ENCODE measurements at places on chromosomes 16 and 17.

GRCh38 chr16:78390092-78390491 is 290.6 kb downstream of the WWOX start:
- no peak for DNase-seq

DNA sequence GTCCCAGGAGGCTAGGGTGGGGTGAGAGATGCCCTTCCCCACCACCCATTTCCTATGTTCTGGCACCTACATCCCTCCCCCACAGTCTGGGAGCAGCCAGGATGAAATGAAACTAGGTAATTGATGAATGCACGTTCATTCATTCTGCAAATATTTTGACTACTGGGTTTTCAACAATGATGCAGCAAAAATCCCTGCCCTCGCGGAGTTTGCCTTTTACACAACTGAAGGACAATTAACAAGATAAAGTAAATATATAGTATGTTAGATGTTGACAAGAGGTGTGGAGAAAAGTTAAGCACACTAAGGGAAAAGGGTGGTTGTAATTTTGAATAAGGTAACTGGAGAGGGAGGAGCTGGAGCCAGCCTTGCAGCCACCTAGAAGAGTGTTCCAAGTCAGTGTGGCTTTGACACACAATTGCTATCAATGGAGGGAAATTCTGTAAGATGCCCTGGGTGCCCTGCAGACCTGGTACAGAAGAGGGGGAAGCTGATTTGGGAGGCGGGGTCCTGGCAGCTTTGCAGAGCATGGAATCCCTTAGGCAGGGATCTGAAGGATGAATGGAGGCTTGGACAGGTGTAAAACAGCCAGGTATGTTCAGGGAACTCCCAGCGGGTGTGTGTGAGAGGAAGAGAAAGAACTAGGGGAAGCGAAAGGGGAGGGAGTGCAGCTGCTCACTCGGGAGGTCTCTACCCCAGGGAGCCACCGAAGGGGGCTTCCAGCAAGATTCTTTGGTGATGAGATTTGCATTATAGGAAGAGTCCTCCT is 2.5 kb downstream of the TMEM92 start:
- no peak for DNase-seq

DNA sequence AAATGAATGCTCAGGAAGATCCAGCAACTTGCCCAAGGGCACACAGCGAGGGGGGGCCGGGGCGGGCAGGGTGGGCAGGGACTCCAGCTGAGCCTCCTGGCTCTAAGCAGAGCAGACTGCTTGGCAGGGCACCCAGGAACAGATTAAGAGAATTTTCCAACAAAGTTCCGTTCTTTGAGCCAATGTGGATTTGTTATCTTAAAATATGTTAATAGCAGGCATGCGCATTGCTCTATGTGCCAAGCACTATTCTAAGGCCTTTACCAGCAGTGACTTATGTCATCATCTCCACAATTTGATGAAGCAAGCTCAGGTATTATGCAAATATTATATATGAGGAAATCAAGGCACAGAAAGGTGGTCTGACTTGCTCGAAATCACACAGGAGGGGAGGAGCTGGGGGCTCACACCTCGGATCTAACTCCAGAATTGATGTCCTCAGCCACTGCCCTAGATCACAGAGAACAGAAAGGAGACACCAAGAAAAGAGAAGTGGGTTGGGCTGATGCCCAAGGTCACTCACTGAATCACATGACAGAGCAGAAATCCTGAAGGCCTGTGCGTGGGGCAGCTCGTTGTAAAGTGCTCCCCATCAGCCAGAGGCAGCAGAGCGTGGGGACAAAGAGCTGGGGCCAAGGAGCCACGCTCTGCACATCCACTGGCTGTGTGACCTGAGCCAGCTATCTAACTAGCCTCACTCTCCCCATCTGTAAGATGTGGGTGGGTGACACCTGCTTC is 23.2 kb upstream of the MEAK7 start:
- DNase-seq = no peak

- DNase-seq = no peak
Observed at GRCh38 chr17:55749985-55750384, 866 bp upstream of the PCTP start.

GRCh38 chr16:74625500-74626350 is 18.8 kb upstream of the GLG1 start:
- DNase-seq = no peak

GRCh38 chr17:74568106-74568873 is 981 bp upstream of the CD300H start:
- DNase-seq = no peak

GRCh38 chr16:19785512-19786130 is 67.5 kb downstream of the IQCK start:
- no peak for DNase-seq

- peak; percentile 98 for DNase-seq
Observed at GRCh38 chr17:57662644-57663308, 82.3 kb downstream of the CCDC182 start.

DNA sequence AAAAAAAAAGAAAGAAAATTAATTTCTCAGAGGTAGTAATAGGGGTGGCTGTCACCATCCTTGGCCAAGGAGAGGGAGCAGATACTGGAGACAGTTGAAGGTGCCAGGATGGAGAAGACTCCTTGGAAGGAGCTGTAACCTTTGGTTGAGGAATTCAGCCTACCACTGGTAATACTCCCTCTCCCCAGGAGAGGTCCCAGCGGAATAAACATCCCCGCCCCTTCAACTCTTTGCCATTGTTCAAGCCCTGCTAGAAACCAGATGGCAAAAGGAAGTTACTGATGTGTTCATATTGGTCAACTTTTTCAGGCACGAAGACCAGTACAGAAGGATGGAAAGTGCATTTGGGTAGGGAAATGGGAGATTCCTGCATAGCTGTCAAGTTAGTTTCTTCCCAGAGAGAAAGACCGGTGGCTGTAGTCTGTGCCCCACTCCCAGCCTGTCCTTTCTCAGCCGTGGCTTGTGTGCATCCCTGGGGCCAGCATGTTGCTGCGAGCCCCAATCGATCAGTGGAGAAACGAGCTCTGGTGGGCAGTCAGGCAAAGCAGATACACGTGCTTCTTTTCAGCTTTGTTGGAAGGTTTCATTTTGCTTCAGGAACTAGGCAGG is 612.1 kb downstream of the MAF start:
- no peak for DNase-seq

DNA sequence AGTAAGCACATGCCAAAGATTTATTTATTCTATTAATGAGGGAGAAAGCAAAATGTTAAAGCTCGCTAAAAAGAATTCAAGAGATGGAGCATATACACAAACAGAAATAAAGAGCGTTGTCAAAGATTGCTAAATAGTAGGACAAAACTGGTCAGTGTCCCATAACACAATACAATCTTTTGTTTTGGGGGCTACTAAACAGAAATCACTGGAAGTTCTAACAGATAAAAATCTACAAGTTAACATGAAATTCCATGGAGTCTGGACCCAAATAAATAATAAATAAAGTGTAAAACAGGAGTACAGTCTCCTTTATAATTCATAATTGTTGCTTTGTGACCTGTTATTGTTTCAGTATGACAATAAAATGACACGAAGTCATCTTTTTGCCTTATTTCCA is 115.2 kb upstream of the CNTNAP4 start:
- DNase-seq = no peak

DNA sequence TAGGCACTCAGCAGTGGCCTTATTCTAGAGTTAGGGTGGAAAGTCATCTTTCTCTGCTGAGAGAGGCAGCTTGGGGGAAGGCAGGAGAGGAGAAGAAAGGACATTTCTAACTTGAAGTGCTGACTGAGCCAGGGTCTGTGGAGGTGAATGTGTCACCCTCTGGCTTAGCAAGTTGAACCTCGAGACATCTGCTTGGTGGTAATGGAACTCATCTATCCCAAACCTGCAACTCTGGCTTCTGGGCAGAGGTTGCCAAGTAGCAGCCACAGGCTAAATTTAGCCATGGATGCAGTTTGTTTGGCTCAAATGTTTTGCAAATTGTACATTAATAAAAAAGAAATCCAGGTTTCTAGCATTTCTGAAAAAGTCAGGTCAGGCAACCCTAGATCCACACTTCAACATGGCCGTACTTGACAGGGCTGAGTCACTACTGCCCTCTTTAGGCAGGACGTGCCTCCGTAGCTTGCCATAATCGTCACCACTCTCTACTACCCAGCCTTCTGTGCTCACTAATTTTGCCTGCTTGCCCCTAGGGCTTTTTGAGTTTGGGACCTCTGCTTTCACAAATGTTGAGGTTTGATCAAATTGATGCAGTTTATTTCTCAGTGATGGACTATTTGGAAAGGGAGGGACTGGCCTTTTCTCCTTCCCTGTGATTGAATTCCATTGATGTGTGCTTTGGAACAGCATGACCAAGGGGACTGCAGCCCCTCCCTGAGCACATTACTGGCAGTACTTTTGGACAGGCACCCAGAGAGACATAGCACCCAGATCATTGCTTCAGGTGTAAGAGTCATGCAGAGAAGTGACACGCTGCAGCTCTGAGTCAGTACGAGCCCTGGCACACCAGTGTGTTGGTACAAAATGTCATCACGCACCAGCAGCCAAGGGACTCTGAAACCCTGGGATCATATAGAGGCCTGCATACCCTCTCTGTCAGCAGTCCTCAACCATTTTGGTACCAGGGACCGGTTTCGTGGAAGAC is 5.2 kb downstream of the CDH13 start:
- DNase-seq = no peak

DNA sequence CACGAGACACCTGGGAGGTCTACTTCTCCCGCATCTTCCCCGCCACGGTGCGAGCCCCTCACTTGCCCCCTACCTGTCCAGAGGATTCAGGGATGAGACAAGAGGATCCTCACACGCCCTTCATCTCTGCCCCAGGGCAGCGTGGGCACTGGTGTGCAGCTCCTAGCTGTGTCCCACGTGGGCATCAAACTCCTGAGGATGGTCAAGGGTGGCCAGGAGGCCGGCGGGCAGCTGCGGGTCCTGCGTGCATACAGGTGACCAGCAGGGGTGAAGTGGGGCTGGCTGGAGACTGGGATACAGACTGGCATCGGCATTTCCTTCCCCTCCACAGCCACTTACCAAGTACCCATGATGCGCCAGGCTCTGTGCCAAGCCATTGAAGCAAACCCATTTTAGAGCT is 28.4 kb upstream of the ALKBH5 start:
- no peak for DNase-seq

- no peak for DNase-seq
Observed at GRCh38 chr17:83190004-83190385, 110.6 kb downstream of the METRNL start.

DNA sequence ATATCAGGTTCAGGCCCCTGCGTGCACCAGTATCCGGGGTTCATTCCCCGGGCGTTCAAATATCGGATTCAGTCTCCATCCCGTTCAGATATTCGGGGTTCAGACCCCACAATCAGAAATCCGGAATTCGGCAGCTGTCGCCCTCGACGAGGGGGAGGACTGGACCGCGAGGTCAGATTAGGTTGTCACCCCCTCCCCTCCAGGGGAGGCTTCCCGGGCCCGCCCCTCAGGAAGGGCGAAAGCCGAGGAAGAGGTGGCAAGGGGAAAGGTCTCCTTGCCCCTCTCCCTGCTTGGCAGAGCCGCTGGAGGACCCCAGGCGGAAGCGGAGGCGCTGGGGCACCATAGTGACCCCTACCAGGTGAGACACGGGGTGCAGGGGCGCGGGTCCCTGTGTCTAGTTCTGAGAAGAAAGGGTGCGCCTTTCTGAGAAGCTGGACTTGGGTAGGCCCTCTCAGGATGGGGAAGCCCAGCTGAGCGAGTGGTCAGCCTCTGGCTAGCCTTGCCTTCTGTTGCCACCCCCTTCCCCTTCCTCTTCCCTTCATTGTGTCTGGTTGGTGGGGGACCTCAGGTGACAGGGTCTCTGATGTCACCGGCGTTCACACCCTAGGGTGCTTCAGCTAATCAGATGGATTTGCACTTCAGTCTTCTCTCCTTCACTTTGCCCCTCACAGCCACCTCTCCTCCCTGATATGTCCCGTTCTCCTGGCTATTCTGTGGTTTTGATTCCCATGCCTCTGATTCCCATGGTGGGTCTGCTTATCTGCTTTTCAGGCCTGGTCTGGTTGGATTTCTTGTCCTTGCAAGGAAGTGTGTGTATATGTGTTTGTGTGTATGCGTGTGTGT is 844 bp downstream of the TAOK2 start:
- peak; percentile 82 for DNase-seq

DNA sequence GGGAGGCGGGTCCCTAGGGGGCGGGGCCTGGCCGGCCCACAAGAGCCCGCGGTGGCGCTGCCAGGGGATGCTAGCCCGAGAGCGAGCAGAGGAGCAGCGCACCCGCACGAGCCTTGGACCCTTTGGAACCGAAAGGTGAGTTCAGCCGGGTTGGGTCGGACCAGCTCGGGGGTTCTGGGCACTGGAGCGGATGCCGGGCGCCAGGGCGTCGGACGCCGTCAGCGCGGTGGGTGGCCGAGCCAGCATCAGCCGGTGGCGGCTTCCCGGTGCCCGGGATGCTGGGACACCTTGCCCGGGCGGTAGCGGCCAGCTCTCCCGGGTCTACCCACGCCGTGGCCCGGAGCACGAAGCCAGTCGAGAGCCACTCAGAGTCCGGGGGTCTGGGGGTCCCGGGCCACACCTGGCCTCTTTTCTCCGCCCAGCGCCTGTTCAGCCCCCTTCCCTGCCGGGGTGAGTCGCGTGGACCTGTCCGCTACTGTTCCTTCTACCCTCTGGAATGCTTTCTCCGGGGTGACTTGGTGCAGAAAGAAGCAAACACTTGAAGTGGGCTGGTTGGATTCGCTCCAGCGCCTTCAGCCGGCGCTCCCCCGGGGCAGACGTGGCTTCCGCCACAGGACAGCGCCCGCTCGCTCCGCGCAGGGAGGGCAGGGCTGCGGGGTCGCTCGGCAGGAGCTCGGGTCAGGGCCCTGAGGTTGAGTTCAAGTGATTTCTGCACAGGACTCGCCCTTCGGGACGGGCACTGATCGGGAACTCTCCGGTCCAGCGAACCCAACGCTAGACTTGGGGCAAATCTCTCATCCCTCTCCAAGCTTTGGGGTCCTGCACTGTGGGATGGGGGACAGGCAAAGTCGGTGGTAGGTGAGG is at the start of gene SCNN1G:
Gene SCNN1G, plus strand, starts transcription at position 67 of the 864 bp plus-strand sequence. CDS start 3,527 bp downstream, outside the sequence.
- DNase-seq = no peak

DNA sequence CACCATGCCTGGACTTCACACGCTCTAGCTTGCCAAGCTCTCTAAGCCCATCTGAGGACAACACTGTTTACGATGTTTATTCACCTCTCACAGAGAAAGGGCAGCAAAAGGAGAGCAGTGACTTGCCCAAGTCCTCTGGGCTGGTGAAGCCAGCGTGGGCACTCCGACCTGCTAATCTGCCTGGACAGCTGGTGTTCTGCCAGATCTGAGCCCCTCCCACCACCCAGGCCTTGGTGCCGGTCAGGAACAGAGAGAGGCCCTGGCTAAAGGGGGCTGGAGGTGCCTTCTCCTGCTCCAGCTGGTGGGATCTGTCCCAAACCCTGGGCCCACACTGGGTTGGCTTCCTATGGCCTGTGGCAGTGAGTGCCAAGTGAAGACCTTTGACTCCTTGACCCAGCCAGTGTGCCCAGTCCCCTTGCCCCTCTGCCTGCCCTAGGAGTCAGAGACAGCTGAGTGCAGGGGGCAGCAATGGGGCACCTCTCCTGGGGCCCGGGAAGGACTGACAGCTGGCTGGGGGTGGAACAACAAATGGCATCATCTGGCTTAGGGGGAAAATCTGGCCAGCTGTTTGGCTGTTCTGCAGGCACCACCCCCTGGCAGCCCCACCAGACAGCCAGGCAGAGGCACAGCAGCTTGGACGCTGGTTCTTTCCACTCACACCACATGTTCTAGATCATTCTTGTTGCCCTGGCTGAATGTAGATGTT is 1.8 kb upstream of the SLC4A1 start:
- no peak for DNase-seq
